ENCODE measurements at places on chromosomes 11 and 22.

GRCh38 chr11:101862391-101863233 is 52.2 kb upstream of the CEP126 start:
- no peak for DNase-seq

DNA sequence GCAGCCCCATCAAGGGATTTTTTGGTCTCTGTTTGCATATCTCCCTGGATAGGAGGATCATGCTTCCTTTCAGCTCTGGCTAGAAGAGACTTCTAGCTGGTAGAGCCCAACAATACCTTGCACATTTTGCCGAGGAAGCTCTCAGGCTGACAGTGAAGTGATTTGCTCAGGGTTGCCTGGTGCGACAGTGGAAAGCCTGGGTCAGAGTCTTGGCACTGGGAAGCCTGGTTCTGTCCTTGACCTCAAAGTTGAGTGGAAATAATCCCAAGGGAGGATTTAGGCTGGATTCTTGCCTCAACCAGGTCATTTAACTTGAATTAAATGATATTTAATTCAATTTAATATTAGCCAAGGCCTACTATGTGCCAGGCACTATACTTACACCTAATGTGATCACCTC is 24.4 kb upstream of the ALG8 start:
- DNase-seq = no peak

- DNase-seq = no peak
Measured at GRCh38 chr22:37677493-37677974, 2.1 kb downstream of the LGALS1 start.

GRCh38 chr11:69353696-69354544 is 60.0 kb downstream of the MYEOV start:
- no peak for DNase-seq

DNA sequence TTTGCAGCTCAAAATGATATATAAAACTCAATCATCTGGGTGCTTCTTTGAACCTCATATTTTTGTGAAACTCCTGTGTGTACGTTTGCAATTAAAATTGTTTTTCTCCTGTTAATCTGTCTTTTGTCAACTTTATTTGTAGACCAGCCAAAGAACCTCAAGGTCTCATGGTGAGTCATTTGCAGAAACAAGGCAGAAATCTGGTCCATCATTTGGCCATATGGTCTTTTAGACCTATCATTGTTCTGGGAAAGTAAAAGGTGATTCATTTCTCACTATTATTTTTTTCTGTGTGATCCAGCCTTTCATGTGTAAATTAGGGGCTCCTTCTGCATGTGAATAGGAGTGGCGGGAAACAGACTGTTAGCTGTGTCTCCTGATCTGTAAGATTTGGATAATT is 399.1 kb upstream of the DDI1 start:
- DNase-seq = no peak

DNA sequence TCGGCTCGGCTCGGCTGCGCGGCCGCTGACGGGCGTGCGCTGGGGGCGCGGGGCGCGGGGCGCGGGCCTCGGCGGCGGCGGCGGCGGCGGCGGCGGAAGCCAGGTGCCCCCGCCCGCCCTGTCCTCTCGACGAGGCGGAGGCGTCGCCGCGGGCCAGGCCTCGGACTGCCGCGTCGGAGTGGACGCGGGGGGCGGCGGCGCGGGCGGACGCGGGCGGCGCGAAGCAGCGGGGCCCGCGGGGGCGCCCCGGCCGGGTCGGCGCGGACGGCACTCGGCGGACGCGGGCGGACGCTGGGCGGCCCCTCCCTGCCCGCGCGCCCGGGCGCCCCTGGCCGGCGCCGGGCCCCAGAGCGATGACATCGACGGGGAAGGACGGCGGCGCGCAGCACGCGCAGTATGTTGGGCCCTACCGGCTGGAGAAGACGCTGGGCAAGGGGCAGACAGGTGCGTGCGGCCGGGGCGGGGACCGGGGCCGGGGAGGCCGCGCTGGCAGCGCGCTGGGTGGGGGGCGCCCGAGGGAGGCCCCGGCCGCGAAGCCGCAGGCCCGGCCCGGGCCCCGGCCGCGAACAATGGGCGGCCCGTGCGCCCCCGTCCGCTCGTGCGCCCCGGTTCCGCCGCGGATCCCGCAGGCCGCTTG is at the start of gene BRSK2:
Gene BRSK2 (plus strand): TSS at position 3 of the 637 bp plus-strand sequence. CDS start 351 bp downstream, at position 354.
- DNase-seq = no peak

- no peak for DNase-seq
Measured at GRCh38 chr11:31987118-31988005, 103.5 kb upstream of the RCN1 start.

- no peak for DNase-seq
Measured at GRCh38 chr22:43007519-43008102, 7.3 kb downstream of the PACSIN2 start.

GRCh38 chr11:73310076-73310475 is 2.0 kb downstream of the ARHGEF17 start:
- DNase-seq = no peak

- DNase-seq = no peak
Measured at GRCh38 chr11:15651816-15652215, 537.1 kb downstream of the INSC start.

GRCh38 chr11:94553938-94554337 is 10.2 kb downstream of the FUT4 start:
- DNase-seq = no peak

DNA sequence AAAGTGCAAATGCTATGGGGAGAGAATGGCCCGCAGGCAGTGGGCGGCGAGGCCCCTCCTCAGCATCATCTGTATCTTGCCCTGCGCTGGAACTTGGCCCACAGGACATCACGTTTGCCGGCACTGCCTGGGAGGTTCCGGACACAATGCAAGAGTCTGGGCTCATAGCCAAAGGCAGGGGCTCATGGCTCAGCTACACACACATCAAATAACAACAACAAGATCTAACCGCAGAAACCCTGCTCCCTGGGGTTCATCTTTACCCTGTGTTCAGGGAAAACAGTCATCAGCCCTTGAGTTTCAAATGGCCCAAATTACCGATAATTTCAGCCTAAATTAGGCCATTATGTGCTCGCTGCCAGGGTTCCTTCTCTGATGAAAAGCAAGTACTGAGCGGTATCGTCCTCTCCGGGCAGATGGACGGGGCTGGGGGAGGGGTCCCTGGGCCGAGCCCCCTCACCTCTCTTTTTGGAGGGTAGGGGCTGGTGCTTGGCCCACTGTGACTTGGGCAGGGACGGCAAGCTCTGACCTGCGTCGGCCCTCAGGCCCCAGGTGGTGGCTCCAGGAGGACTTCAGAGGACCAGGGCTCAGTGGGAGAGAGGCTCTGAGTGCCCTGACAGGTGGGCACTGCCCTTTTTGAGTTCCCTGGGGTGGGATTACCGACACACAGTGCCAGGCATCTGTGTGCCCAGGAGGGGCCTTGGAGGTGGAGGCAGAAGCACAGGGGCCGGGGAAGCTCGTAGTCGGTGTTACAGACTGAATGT is 25.0 kb upstream of the GAL start:
- no peak for DNase-seq

GRCh38 chr11:41177791-41178190 is 281.7 kb downstream of the LRRC4C start:
- DNase-seq = no peak

DNA sequence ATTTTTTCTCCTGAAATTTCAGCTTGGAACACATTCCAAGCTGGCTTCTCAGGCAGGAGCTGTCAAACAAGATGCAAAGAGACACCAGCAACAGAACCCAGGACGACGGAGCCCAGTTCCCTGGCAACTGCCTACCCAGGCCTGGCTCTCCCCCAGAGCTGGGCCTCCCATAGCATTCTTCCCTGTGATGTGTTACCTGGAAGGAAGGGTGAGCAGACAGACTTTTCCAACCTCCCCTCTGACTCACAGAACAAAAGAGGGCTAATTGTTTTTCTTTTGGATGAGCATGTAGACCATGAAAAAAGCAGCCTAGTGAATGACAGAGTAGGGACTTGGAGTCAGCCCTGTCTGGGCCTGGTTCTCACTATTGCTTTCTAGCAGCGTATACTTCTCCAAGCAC is 55.3 kb upstream of the BMAL1 start:
- no peak for DNase-seq

DNA sequence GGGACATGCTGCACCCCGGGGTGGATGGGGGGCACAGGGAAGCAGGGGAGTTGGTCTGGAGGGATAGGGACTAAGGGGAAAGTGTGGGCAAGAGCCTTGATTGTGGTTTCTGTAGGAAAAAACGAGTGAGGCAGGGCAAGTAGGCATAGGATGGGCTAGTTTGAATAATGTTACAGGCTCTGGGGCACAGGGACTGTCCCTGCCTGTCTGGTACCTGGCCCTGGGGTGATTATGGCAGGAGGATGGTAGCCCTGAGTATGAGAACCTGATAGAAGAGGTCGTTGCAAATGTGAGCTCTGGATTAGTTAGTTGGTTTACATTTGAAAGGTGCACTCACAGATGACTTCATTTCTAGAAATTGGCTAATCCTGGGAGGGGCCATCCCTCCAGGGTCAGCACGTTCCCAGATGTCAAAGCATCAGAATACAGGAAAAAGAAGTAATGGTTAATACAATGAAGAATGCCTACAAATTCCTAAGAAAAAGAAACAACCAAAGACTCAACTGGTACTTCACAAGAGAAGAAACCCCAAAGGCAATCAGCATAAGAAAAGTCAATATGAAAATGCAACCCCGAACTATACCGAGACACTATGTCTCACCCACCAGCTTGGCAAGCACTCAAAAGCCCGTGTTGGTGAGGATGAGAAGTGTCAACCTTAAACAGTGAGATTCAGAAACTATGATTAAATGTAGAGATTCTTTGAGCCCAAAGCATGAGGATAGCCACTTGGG is 11.3 kb upstream of the SMIM38 start:
- DNase-seq = no peak

DNA sequence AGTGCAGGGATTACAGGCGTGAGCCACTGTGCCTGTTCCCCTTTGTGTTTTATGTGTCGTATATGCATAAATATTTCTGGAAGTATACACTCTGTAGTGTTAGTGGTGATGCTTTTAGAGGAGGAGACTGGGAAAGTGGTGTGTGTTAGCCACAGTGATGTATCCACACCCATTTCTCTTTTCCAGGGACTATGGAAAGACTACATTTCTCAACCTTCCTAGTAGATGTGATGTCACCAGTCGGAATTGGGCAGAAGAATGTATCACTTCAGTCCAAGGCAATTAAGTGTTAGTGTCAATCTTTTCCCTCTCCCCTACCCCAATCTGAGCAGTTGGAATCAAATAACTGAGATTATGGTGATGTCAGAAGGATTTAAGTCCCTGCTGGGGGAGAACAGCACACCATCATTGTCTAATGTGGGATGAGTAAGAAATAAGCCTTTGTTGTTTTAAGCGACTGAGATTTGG is 5.8 kb upstream of the ATG16L2 start:
- DNase-seq = no peak

DNA sequence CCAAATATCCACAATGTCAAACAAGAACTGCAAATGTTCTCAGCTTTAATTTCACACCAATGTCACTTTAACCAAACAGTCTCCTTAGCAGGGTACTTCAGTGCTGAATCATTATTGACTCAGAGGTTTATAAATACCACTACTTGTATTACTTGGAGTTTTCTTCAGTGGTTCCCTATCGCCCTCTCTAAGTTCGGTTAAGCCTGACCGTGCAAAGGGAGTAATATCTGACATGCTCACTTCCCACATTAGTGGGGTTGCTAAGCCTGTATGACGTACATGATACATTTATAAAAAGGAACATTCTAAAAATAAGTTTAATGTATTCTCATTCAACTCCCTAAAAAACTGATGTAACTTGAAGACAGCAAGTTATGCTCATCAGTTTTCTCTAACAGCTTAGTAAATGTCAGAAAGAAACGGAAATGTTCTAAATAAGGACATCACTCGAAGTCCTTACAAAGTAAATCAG is 93.1 kb upstream of the ZC3H12C start:
- DNase-seq = no peak
